Ureter (tissue), 1 donor: ENCODE measurements at places on chromosomes 11 and 22.

GRCh38 chr11:31424652-31425051, 55.0 kb downstream of the DNAJC24 start:
- no peak for DNase-seq

- DNase-seq, result no peak
These were observed 33.4 kb downstream of the ADM start for GRCh38 chr11:10338287-10338686.

DNA sequence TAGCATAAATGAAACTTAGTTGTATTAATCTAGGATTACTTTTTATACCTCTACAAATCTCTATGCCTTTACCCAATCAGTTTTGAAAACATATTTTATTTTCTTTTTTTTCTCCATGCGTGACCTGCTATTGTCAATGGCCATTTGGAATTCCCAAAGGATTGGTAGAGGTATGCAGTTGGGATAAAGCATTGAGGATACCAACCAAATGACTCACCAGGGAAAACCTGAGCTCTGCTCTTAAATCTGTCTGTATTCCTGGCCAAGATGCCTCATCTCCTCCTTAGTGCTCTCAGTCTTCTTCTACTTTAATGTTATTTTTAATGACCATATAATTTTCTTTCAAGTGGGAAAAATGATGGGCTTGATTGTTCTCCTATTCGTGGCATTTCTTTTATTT, 61.9 kb downstream of the EHF start:
- DNase-seq, result no peak

GRCh38 chr11:102406099-102406498, 46.5 kb downstream of the TMEM123 start:
- no peak for DNase-seq

DNA sequence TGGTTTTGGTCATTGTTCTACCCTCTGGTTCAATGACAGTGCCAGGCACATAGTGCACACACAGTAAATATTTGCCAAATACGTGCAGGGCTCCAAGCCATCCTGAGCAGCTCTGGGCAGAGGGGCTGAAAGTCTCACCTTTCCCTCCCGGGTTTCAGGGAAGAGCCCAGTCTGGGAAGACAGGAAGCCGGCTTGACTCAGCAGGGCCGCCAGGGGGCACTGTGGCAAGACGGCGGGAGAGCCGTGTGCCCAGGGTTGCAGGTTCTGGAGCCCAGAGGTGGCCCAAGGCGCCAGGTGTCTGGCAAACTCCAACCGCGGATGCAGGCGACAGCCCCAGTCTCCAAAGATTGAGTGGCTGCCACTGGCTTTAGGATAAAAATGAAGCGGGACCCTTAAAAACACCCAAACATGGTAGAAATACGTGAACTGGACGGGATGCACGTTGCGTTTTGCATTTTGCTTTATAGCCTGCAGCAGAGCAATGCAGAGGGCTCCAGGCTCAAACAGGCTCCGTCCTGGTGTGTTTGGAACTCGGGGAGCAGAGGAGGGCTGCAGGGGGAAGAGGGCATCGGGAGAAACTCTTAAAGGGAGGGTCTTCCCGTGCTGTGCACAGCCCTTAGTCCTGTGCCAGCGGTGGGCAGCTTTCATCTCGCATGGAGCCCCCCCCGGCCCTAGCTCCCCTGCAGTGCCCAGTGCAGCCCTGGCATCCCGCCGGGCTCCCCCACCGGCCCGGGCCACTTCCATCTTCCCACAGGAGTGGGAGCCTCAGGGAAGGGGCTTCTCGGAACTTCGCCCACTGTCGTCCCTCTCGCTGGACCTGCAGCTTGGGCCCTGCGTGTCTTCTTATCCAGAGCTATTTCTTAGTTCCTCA, 10.7 kb downstream of the KRTAP5-5 start:
- no peak for DNase-seq

GRCh38 chr22:26768952-26769351, 111.6 kb downstream of the MIAT start:
- no peak for DNase-seq

GRCh38 chr11:61534025-61534932, 25.7 kb downstream of the LRRC10B start:
- no peak for DNase-seq

- DNase-seq, result no peak
These were observed 360.5 kb downstream of the DLG2 start for GRCh38 chr11:85266646-85267045.

GRCh38 chr22:29393019-29393608, 4.7 kb upstream of the AP1B1 start:
- DNase-seq, result peak; percentile 34

GRCh38 chr11:37089439-37089838, 491.4 kb upstream of the RAG2 start:
- no peak for DNase-seq

DNA sequence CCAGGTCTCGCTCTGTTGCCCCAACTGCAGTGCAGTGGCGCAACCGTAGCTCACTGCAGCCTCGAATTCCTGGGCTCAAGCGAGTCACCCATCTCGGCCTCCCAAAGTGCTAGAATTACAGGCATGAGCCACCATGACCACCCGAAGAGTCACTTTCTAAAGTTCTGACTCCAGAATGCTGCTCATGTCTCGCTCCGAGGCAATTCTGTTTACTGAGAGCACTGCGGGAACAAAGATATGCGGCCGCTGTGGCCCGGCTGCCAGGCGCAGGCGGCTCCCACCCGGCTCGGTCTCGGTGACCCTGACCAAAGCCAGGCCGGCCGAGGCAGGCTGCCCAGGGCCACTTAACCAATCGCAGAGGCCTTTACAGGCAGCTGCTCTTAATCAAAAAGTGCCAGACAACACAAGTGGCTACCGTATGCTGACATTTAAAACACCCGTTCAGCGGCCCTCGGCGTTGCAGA, 78.7 kb downstream of the PHF21B start:
- no peak for DNase-seq

- DNase-seq, result no peak
These were observed 32.5 kb downstream of the ALX4 start for GRCh38 chr11:44277196-44278090.

DNA sequence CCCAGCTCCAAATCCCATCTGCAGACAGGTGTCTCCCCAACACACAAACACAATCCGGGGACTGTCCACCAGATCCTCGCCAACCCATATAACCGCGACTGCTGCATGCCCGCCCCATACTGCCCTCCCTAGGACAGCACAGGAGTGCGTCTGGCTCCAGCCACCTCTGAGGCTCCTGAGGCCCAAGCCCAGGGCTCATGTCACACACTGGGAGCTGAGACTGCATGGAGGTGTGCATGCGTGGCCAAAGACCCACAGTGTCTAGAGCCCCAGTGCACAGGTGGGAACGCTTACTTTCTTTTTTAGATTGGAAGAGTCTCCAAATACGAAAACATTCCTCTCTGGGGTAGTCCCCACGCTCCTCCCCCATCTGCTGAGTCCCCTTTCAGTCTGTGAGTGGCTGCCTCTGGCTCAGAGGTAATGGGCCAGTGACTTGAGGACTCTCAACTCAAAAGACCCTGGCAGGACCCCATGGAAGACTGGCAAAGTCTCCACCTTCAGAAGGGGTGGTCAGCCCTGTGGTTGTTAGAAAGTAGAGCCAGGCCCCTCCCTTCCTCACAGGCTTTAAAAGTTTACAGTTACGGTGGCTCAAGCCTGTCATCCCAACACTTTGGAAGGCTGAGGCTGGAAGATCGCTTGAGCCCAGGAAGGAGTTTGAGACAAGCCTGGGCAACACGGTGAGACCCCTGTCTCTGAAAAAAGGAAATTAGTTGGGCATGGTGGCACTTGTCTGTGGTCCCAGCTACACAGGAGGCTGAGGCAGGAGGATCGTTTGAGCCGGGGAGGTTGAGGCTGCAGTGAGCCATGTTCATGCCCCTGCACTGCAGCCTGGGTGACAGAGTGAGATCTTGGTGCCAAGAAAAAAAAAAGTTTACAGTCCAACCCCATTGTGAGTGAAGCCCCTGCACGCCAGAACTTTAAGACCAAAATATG, 2.3 kb downstream of the CBX7 start:
- no peak for DNase-seq

DNA sequence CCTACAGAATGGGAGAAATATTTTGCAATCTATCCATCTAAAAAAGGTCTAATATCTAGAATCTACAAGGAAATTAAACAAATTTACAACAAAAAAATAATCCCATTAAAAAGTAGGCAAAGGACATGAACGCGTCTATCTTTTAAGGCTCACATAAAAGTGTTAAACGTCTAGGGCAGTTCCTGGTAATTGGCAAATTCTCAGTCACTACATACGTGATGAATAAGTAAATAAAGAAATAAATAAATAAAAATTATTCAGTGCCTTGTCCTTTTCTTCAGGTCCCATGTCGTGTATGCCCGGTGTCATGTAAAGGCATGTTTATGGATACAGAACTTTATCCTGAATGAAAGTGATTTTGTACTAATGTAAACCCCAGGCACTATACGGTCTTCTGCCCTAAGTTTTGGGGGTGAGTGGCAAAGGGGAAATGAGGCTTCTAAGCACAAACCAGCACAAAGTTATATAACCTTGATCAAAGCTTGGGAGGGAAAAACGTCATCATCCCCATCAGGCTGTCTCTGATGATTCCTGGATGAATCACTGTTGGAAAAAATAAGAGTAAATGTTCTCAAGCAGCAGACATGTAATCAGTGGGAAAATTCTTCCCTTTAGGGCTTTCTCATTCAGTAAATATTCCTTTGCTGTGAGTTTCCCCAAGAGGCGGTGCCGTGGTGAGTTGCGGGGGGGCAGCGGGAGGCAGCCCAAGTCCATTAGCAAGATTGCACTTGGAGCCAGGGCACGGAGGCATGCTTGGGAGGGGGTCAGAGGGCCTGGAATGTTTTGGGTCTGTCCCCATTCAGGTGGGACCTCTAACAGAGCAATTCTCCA, 30.4 kb upstream of the MICAL2 start:
- DNase-seq, result peak; percentile 76

DNA sequence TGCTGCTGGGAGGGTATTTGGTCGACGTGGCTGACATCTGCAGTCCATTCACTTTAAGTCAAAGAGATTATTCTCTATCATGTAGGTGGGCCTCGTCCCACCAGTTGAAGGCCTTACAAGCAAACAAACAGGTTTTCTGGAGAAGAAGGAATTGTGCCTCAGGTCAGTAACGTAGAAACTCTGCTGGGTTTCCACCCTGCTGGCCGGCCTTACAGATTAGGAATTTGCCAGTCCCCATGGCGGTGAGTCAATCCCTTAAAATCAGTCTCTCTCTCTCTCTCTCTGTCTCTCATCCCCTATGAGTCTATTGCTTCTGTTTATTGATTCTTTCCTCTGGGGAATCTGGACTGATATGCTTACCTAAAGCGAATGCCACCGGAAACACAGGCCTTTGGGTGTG, 75.4 kb upstream of the FGF3 start:
- DNase-seq, result no peak

DNA sequence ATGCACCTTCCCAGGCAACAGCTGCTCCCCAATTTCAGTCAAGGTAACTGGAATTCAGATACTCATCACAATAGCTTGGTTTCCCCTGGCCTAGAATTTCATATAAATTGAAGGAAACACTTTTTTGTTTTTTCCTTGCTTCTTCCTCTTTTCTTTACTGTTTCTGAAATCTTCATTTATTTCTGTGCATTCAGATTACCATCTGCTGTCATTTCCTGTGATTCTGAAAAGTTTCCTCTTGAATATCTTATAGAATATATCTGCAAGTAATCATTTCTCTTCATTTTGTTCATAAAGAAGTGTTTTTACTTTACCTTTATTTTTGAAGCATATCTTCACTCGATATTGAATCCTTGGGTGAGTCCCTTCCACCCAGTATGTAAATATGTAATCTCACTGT, 85.3 kb downstream of the GAB4 start:
- DNase-seq, result no peak

- no peak for DNase-seq
These were observed 12.8 kb downstream of the AQP11 start for GRCh38 chr11:77602381-77603088.

DNA sequence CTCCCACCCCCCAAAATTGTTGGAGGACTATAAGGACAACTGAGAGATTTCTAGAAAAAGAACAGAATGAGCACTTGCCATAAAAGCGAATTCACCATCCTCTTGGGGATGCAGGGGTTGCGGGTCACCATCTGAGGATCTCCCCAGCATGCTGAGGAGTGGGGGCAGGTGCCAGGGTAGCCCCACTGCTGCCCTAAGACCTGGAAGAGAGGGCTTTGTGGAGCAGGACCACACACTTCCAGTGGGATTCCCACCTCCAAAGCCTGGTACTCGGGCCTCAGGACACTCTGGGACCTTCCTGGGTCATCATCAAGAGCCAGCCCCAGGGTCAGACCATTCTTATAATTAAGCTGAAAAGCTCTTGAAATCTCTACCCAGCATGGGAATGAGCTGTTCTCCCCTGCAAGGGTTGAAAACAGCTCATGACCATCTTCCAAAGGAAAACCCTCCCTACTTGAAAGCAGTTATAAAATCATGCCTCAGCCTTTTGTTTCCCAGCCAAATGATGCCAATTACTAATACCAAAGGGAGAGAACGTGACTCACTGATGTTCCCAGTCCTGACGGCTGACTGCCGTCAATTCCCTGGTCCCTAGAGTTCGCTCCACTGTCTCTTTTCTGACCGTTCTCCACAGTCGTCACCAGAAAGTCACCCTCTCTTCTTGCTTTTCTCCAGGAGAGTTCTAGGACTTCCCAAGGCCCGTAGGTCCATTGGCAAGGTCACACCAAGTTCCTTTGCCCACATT, 76.8 kb upstream of the CREB3L1 start:
- no peak for DNase-seq

GRCh38 chr11:58994171-58994570, 54.9 kb downstream of the GLYATL1 start:
- no peak for DNase-seq

DNA sequence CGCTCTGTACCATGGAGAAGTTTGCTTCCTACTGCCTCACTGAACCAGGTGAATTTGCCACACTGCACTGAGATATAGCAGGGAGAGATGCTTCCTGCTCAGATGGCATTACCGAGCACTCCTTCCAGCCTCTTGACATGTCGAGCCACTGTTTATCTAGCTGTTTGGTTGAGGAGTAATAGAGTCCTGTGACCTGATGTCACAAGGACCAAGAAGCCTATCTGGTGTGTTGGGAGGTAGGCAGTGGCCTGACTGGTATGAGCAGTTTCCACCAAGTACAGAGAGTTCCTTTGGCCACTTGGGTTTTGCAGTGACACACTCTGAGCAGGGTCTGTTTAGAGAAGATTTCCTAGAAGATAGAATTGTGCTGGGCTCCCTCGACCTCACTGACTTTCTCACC, 5.2 kb downstream of the ACAD8 start:
- DNase-seq, result no peak

GRCh38 chr11:8038393-8038792, 42.6 kb upstream of the TUB start:
- DNase-seq, result no peak
